ENCODE measurements at places on chromosomes 4 and X.
A peak's percentile ranks its signal among the peaks of the same experiment; 100 is the strongest.

DNA sequence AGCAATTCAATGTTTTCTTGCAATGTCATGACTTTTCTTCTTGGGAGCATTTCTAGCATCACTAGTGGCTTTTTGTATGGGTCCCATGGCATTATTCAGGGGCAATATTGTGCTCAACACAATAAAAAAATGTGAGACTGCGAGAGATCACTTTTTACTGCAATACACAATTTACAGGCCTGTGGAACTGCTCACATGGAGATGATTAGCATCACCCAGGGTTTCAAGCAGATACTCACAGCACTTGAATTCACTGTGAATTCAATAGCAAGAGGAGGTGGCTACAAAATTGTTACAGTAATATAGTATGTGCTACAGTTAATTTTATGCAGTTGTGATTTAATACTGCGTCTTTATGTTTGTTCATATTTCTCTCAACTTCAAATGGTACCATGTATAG, 50.4 kb downstream of the TBC1D19 start:
- no peak for DNase-seq

DNA sequence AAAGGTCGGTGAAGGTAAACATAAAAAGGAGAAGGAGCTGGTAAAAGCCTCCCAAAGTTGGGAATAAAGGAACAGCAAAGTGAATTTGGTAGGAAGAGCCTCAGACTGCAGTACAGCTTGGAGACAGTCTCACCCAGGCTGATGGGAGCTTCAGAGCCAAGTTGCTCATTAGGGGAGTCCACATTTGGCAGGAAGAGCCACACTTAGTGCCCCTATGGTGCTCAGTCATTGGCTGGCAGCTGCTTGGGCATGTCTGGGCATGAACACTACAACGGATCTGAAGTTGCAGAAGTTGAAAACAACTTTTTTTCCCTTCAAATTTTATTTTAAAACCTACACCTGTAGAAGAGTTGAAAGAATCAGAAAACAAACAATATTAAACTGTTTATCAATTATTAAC, 2497.3 kb downstream of the ARAP2 start:
- peak; percentile 12 for DNase-seq

GRCh38 chrX:46463682-46464081, 81.5 kb downstream of the ZNF674 start:
- no peak for DNase-seq

GRCh38 chr4:184450743-184451535, 23.4 kb downstream of the IRF2 start:
- no peak for DNase-seq

DNA sequence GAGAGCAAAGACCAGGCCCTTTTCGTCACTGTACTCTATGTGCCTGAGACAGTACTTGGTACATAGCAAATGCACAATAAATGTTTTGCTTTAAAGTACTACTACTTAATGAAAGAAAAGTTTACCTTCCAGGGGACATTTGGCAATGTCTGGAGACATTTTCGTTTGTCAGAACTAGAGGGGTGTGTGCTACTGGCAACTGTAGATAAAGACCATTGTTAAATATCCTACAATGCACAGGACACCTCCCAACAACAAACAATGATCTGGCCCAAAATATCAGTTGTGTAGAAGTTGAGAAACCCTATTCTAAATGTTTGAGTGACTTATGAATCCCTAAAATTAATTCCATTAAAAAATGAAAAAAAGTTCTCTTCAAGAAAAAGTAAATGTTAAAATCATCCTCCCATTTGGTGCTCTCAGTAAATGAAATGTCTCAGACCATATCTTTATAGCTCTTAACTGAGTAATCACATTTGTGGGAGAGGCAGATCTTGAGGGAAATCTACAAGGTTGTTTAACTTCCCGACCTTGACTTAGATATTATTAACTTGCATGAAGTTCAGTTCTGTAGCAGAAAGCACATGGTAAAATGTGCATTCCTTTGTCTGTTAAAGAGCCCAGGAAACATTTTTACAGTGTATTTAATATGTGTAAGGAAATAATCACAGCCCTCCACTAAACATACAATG, 18.5 kb downstream of the EGFL6 start:
- no peak for DNase-seq

- DNase-seq: no peak
Observed at GRCh38 chr4:2954358-2955185, 8.6 kb downstream of the NOP14 start.

DNA sequence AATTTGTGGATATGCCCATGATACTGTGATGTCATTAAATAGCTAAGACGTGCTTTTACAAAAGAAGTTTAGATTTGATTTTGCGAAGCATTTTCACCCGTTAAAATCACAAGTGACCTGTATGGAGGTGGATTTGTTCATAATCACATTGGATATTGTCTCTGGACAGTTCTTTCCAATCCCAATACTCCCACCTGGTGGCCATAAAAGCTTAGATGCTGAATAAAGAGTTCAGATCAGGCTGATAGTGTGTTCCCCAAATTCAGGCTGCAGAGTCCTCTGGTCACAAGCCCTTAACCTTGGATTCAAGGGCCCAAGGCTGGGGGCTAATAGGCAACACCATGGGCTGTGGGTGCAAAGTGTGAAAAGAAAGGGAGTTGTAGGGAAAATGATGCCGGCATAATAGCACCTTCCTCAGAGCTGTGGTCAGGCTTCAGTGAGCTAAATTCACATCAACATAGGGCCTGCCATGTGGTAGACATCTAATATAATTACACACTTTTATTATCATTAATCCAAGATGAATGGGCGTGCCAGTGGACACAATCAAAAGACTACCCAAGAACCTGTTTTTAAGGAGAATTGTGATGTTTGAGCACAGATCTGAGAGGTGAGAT, 28.1 kb downstream of the SMIM43 start:
- DNase-seq: peak; percentile 73

GRCh38 chr4:5878359-5878758, 14.5 kb downstream of the CRMP1 start:
- no peak for DNase-seq

- DNase-seq: no peak
Observed at GRCh38 chrX:34275699-34276098, 143.6 kb upstream of the FAM47A start.

GRCh38 chr4:48692897-48693296, 87.2 kb downstream of the FRYL start:
- peak; percentile 17 for DNase-seq

- DNase-seq: no peak
Observed at GRCh38 chr4:2685541-2685940, 70.6 kb downstream of the TNIP2 start.

GRCh38 chr4:52081216-52081615, 30.1 kb downstream of the SPATA18 start:
- no peak for DNase-seq

GRCh38 chr4:137069473-137069872, 462.8 kb downstream of the PCDH18 start:
- no peak for DNase-seq

DNA sequence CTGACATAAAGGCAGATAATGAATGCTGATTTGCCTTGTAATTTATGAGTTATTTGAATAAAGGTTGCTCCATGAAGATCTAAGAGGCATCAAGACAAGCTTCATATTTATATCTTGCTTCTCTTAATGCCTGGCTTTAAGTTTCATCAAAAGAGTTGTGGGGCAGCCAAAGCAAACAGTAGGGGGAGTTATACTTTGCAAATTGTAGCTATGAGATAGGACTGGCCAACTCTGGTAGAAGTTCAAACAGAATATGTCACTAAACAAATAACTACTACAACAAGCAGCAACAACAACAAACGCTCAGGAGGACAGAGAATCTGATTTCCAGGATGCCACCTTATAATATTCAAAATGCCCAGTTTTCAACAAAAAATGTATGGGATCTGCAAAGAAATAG, 69.1 kb upstream of the PLAC1 start:
- DNase-seq: no peak

DNA sequence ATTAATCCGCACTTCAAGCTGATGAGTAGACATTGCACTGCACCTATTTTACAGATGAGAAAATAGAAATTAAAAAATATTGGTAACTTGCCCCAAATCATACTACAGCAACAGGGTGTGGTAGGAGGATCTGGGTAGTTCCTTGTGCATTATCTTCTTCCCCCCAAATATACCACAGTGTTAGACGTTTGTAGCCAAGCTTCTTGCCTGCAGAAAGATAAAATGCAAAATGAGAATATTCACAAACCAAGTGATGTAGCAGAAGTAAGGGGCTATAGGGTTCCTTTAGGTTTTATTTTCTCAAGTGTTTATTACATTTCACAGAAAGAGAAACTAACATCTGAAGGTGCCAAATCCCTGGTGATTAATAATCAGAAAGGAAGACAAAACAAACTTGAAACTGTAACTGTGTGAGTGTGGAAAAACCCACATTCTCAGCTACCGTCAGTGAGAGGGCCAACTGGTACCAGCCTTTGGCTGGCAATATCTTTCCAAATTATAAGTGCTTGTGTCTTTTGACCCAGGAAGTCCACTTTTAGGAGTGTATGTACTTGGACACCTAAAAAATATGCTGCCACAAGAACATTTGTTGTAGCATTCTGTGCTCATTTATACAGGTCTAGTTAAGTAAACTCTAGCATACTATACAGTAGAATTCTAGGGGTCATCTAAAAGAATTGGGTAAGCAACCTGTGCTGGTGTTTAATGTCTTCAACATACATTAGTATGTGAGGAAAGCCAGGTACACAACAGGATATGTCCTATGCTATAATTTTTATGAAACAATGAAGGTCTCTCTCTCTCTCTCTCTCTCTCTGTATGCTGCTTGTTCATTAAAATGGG, 6.7 kb upstream of the CD38 start:
- DNase-seq: no peak

DNA sequence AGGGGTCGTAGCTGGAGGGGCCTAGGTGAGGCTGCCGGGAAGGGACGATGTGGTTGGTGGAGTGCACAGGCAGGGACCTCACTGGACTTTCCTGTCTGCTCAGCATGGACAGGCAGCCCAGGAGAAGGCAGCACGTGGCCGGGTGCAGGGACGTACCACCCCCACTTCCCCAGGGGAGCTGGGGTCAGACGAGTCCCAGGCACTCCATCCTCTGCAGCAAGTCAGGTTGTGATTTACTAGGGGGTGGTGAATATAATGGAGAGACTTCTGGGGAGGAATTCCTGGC, 1.5 kb upstream of the CTBP1 start:
- no peak for DNase-seq

DNA sequence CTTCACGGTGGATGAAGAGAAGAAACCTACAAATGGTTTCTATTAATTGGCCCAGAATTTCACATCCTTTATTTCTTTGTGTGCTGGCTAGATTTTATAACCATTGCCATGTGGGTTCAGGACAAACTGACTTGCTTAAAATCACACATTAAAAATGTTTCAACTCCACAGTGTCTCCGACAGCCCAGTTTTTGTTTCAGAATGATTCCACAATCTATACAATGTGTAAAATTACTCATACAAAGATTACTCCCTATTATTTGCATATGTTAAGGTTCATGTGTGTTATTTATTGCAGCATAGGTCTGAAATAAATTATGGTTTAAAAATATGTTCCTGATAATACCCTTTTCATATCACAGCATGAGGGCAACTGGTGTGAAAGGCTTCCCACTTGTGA, 20.6 kb downstream of the DCHS2 start:
- no peak for DNase-seq

GRCh38 chr4:88610771-88611170, 18.5 kb downstream of the HERC3 start:
- peak; percentile 80 for DNase-seq

GRCh38 chr4:106294062-106294461, 21.9 kb downstream of the TBCK start:
- DNase-seq: no peak

GRCh38 chr4:182968917-182969650, 51.9 kb upstream of the DCTD start:
- DNase-seq: no peak

GRCh38 chr4:10342866-10343265, 114.4 kb downstream of the ZNF518B start:
- no peak for DNase-seq

Data from GM03348 (cell line).